Gastroesophageal sphincter (tissue), 4 donors: ENCODE measurements at places on chromosomes 2 and 18.
A peak's percentile ranks its signal among the peaks of the same experiment; 100 is the strongest.

GRCh38 chr2:138827426-138828054, 47.4 kb upstream of the NXPH2 start:
- no peak overlapping the region for H3K4me3 ChIP-seq
- H3K27me3 ChIP-seq: no peaks in the 10 kb centered on the region
- H3K36me3 ChIP-seq: no peaks in the 10 kb centered on the region
- ATAC-seq: no peak
- H3K4me1 ChIP-seq: no peaks in the 10 kb centered on the region

DNA sequence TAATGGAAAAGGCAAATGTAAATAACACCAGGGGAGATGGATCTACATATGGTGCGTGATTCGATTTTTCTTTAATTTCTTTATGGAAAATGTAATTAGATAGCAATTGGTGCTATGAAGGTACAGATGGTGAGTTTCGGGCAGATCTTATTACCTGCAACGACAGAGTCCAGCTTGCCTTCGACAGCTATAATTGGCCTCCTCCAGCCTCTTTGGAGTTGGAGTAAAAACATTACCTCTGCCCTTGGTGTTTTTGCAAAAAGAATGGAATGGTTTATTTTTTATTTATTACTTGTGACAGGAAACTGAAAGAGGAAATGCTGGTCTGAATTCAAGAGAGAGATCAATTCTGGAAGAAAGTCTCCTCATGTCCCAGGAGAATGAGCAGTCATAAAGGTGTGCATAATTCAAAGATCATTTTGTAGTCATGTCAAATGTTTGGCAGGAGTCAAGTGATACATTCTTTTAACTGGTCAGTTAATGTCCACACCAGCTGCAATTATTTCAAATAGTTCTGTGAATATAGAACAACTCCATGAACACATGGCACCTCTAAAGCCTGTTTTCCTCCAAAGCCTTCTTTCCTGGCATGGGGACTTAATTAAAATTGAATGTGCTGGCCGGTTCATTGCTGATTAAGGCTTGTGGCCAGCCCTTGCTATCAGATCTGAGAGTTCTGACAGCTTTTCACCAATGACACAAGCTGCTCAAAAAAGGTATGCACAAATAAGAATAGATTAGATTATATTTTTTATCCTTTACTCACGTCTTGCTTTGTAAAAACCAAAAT, 46.9 kb upstream of the KCNH7 start:
- ATAC-seq: no peak
- H3K36me3 ChIP-seq: no peaks in the 10 kb centered on the region
- H3K4me3 ChIP-seq: no peak overlapping the region
- H3K27ac ChIP-seq: no peak overlapping the region
- no peaks in the 10 kb centered on the region for H3K4me1 ChIP-seq
- H3K27me3 ChIP-seq: no peaks in the 10 kb centered on the region

- H3K36me3 ChIP-seq: no peaks in the 10 kb centered on the region
- no peak overlapping the region for H3K27ac ChIP-seq
- no peak overlapping the region for H3K4me3 ChIP-seq
- H3K4me1 ChIP-seq: no peaks in the 10 kb centered on the region
- no peaks in the 10 kb centered on the region for H3K27me3 ChIP-seq
Measured at GRCh38 chr2:108106731-108107130, 120.4 kb downstream of the SLC5A7 start.

GRCh38 chr18:62118328-62118727, 68.5 kb downstream of the PIGN start:
- H3K4me1 ChIP-seq: peaks cover 3% of the 10 kb centered on the region
- H3K27me3 ChIP-seq: no peaks in the 10 kb centered on the region
- H3K27ac ChIP-seq: no peak overlapping the region

DNA sequence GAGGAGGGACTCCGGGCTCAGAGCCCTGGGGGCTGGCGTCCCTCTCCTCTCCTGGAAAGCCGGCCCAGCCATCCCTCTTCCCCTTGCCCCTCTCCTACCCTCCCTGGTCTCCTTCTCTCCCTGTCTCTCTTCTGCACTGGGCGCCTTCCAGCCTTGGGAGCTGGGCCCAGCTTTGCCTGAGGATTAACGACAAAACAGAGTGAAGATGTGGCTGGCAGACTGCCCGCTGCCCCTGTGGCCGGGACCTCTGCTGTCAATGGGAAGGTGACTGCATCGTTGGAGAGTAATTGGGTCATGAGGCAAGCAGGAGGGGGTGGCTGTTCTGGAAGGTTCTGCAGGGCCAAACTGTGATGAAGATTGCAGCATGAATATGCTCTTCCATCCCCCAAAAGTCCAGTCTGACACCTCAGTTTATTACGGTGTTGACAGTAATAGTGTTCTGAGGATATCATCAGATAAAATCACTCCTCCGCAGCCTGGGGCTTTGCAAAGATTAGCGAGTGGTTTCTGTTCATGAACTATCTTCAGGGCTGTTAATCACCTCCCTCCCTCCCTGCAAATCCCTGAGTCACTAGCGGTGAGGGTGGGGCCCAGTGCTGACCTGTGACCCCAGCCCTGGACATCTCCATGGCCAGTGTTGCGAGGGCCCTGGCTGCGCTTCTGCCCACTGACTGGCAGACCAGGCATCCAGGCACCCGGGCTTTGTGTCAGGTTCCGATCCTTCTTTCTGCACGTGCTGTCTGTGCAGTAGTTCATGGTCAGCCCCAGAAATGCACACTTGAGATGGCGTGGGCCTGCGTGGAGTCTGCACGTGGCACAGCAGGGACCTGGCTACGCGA, 23.0 kb downstream of the RTP5 start:
- ATAC-seq: peak; percentile 11
- H3K27me3 ChIP-seq: no peaks in the 10 kb centered on the region
- H3K36me3 ChIP-seq: no peaks in the 10 kb centered on the region
- no peak overlapping the region for H3K4me3 ChIP-seq
- H3K27ac ChIP-seq: no peak overlapping the region
- H3K4me1 ChIP-seq: no peaks in the 10 kb centered on the region

DNA sequence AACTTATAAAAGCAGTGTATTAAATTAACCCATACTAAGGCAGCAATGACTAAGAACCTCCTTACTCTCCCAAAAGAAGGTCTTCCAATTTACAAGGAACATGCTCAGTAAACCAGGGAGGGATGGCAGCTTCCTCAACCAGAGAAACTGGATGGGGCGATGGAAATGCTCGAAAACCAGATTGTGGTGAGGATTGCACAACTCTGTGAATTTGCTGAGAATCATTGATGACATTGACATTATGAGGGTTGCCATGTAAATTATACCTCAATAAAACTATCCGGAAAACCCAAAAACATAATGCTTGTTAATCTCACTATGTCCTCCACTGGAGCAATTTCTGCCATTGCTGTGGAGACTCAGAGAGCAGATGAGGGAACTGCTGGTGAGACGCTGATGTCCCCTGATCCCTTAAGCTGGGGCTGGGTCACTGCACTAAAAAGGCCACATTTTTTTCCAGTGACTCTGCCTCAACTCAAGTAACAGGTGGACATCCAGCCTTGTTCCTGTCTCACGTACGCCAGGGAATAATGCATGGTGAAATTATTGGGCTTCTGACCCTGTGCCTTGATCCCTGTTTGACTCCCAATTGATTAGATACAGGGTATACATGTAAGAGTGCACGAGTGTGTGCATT, 288.3 kb downstream of the CYP26B1 start:
- ATAC-seq: no peak
- H3K36me3 ChIP-seq: no peaks in the 10 kb centered on the region
- H3K4me1 ChIP-seq: no peaks in the 10 kb centered on the region
- H3K27me3 ChIP-seq: peaks cover 8% of the 10 kb centered on the region
- H3K4me3 ChIP-seq: no peak overlapping the region
- no peak overlapping the region for H3K27ac ChIP-seq

DNA sequence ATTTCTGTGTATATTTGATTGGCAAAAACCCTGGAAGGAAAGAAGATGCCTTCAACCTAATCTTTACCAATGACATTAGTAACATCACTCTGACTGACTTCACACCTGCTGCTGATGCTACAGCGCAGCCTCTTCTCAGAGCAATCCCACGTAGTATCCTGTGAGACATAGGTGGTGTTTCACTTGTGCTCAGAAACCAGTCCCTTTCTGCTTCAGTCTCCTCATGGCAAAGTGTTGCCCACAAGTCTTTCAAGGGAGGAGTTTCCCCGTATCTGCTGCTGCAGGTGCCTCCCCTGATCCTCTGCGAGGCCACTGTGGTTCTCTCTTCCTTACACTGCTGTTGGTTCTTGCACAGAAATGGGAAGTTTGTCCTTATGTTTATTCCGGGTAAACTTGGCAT, 433.2 kb upstream of the TNP1 start:
- H3K36me3 ChIP-seq: no peaks in the 10 kb centered on the region
- peaks cover 11% of the 10 kb centered on the region for H3K4me1 ChIP-seq
- H3K4me3 ChIP-seq: no peak overlapping the region
- peak overlapping the region; percentile 0 for H3K27ac ChIP-seq
- ATAC-seq: no peak

DNA sequence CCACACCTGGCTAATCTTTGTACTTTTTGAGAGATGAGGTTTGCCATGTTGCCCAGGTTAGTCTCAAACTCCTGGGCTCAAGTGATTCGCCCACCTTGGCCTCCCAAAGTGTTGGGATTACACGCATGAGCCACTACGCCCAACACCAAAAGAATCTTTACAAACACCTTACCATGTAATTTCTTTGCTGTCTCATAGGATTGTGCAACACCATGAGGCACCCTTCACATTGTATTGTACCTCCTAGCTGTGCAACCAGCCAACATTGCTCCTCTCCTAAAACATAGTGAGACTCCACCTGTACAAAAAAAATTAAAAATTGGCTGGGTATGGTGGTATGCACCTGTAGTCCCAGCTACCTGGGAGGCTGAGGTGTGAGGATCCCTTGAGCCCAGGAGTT, 3.1 kb upstream of the MFSD6 start:
- H3K27ac ChIP-seq: no peak overlapping the region
- H3K4me3 ChIP-seq: no peak overlapping the region
- no peaks in the 10 kb centered on the region for H3K27me3 ChIP-seq
- no peak for ATAC-seq

DNA sequence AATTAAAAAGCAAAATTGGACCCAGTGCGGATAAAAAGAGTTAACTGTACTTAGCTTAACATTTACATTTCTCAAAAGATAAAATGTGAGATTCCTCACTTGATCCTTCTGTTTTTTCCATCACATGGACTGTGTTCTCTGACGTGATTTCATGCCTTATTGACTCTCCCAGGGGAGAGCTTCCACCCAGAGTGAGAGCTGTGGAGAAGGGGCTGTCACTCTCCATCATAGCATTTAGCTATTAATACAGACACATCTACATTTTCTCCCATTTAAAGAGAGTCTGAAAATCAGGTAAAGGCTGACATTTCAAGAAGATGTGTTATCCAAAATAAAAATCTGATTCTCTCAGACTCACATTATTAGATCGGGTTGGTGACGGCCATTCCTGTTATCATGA, 493.8 kb downstream of the FBXO15 start:
- H3K4me3 ChIP-seq: no peak overlapping the region
- H3K36me3 ChIP-seq: no peaks in the 10 kb centered on the region
- no peaks in the 10 kb centered on the region for H3K4me1 ChIP-seq
- ATAC-seq: no peak

DNA sequence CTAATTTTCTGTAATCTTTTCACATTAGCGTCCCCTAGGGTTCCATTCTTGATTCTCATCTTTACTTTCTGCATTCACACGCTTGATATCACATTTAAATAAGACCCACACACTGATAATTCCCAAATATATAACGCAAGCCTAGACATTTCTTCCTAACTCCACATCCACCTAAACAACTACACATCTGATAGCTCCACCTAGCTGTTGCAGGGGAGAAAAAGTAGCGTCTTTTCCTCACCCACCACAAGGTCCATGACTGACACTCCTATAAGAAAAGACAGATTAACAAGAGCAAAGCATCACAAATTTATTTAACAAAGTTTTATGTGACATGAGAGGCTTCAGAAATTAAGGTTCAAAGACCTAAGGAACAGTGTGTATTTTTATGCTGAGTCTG, 862.2 kb upstream of the DDX18 start:
- no peaks in the 10 kb centered on the region for H3K4me1 ChIP-seq
- no peaks in the 10 kb centered on the region for H3K36me3 ChIP-seq
- no peak overlapping the region for H3K4me3 ChIP-seq
- no peaks in the 10 kb centered on the region for H3K27me3 ChIP-seq

DNA sequence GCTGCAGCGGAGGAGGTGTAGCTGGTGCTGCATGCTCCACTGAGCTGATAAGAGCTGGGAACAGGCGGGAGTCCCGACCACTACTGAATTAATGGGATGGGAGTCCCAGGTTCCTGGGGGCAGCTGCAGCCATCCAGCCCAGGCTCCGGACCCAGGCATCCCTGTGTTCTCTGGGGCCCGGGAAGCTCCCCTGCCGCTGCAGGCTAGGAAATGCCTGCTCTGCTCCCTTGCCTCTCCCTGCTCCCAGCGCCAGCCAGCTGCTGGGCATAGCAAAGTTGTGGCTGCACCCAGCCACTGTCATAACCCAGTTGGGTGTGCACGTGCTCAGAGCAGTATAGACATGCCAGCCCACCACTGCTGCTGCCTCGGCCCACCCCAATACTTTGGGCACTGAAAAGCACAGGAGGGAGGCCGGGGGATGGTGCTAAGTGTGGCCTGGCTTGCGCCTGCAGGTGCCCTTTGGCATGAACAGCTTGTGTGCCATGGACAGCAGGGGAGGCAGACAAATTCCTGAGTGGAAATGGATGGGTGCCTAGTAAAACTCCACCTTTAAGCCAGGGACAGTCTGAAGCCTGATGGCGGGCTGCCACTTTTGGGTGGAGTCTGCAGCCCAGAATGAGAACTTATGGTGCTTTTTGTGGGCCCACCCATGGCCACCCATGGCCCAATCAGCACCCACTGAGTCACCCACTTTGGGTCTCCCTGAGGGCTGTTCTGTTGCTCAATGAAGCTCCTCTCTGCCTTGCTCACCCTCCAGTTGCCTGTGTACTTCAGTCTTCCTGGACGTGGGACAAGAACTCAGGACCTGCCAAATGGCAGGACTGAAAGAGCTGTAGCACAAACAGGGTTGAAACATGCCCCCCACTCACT, 219.3 kb upstream of the TMEFF2 start:
- H3K36me3 ChIP-seq: no peaks in the 10 kb centered on the region
- no peak overlapping the region for H3K4me3 ChIP-seq
- ATAC-seq: no peak
- H3K4me1 ChIP-seq: no peaks in the 10 kb centered on the region

GRCh38 chr18:24160086-24160485, 21.2 kb downstream of the CABYR start:
- no peaks in the 10 kb centered on the region for H3K4me1 ChIP-seq
- H3K27me3 ChIP-seq: no peaks in the 10 kb centered on the region
- H3K4me3 ChIP-seq: no peak overlapping the region
- no peak for ATAC-seq
- H3K36me3 ChIP-seq: peaks cover 100% of the 10 kb centered on the region

DNA sequence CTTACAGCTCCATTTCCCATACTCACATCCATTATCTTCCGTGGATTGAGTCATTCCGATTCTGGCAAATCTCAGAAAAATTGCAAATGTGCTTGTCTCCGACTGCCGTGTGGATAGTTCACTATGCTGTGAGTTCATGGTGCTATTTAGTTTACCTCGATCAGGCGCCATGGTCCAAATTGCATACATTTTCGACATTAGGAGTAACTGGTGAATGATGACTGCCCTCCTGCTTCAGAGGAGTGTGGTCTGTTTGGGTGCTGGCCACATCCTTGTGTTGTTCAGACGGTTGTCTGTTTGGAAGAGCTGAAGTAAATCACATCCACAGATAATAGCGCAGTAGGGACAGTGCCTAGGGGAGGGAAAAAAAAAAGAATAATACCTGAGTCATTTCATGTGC, 439.5 kb downstream of the ZNF516 start:
- no peaks in the 10 kb centered on the region for H3K27me3 ChIP-seq
- H3K4me3 ChIP-seq: no peak overlapping the region
- no peaks in the 10 kb centered on the region for H3K36me3 ChIP-seq
- no peak overlapping the region for H3K27ac ChIP-seq
- H3K4me1 ChIP-seq: peaks cover 5% of the 10 kb centered on the region
